ENCODE measurements at places on chromosomes 7 and 10.
A peak's percentile ranks its signal among the peaks of the same experiment; 100 is the strongest.

DNA sequence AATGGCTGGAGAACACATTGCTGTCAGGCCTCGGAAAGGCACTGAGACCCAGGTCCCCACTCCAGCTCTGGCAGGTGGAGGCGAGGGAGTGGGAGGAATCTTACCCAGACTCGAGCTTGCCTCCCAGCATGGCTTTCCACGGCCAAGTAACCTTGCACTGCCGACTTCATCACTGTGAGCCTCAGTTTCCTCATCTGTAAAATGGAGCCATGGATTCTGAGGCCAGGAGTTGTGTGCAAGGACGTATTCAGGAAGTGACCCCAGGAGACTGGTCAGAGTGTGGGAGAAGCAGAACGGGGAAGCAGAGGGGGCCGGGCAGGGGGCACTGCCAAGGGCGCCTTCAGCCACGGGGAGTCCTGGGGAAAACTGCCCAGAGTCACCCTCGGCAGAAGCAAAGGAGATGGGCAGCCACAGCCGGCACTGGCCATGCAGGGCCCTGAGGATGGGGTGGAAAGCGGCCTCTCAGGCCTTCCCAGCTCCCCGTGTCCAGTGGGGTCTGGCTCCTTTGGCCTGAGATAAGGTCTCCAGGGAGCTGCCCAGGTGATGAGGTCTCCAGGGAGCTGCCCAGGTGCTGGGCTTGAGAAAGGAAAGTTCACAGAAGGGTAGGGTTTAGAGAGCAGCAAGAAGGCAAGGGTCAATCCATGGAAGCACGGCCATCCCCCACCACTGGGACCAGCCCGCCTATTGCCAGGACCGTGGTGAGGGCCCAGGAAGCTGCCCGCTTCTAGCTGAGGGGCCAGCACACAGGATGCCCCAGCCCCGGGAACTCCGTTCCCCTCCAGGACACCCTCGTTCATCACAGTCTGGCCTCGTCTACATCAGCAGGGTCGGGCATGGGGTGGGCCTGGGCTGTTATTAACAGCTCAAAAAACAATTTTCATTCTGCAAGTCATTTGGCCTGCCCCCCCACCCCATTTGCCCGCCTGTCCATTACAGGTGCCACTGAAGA, 34.3 kb upstream of the EN2 start:
- DNase-seq, result no peak

DNA sequence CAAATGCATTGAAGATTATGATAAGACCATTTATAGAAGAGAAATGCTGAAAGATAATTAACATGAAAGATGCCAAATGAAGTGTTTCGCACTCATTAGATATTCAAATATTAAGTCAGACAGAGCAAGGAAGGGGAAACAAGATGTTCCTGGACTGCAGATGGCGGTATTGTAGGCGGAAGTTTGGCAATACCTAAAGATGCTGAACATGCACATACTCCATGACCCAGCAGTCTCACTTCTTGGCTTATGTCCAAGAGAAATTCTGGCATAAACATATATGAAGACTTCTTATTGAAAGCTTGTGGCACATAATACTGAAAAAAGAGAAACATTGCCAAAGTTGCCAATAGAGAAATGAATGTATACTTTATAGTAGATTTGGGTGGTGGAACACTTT, 325.4 kb upstream of the SEMA3C start:
- peak; percentile 42 for DNase-seq

DNA sequence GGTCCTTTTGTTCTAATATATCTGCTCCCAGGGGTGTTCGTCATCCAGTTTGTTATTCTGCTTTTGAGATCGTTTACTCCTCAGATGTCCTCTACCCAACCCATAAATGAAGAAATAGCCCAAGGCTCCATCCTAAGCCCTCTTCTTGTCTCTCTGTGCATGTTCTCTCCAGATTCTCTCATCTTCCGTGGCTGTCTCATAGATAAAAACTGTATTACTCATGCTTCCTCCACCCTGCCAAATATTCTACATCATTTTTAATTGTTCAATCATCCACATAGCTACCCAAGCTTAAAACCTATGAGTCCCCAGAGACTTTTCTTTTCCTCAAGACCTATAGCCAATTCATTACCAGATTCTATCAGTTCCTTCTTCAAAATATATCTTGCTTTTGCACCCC, 44.9 kb downstream of the CAV1 start:
- no peak for DNase-seq

DNA sequence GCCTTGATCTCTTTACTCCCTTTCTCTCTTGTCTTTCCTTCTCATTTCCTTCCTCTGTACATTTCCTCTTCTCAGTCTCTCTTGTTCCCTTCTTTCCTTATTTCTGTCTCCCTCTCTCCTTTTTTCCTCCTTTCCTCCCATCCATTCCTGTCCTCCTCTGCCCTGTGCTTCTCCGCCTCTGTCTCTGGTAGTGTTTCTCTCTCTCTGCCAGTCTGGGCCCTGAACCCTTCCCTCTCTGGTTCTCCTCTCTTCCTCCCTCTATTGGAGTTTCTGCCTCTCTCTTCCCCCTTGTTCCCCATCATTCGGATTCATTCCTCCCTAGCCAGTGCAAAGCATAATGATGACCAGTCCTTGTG, 13.2 kb upstream of the PAX2 start:
- no peak for DNase-seq

DNA sequence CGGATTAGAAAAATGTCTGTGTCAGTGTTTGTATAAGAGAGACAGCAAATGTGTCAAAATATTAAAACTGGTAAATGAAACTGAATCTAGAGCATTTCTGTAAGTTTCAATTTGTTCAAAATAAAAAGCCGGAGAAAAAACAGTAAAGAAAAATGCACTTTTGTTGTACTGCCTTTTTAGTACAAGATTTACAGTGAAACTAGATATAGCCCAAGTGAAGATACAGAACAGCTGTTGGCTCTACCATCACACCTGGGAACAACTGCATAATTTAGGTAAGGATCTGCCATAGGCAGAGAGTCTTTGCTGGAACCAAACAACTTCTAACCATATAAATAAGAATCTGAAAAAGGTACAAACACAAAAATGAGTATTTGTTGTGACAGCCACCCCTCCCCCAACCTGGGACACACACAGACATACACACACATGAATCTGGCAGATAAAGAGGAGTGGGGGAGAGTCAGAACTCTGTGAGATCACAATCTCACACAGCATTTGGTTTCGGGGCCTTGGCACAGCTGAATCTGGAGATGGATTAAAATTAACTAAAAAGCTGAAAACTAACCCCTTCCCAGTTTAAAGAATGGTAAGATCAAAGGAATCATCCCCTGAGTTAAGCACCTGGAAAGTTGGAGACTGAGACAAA, 54.8 kb downstream of the DPY19L1 start:
- DNase-seq, result peak; percentile 39

- no peak for DNase-seq
Measured at GRCh38 chr7:35792873-35793489, 7.9 kb upstream of the SEPTIN7 start.

- no peak for DNase-seq
Measured at GRCh38 chr7:48786951-48787350, 137.4 kb upstream of the CDC14C start.

- DNase-seq, result no peak
Measured at GRCh38 chr7:25624051-25624450, 395.8 kb upstream of the NPVF start.

DNA sequence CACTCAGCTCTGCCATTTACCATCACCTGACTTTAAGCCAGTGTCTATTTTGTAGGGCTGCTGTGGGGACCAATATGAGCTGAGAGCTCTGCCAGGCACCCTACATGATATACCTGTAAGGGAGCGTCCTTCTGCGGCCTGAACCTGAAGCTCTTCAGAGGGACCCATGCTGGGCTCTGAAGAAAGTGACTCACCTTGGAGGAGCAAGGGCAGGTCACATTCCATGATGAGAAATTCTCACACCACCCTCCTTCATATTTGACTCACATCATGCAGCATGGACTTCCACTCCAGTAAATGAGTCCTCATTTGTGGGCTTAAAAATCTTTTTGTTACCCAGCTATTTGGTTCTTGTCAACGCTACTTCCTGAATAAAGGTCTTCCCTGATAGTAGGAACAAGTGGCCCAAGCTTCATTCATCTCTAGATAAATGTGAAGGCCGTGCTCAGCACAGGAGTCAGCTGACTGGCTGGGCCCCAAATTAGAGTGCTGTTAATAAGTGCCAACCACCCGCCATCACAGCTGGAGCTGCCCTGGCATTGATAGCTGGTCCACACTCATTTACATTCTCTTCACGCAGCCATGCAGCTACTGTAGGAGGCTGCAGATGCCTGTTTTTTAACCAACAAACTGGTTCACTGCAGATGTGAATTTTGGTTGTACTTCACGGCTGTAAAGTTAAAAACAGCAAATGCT, 78.4 kb downstream of the RNF216 start:
- DNase-seq, result no peak

DNA sequence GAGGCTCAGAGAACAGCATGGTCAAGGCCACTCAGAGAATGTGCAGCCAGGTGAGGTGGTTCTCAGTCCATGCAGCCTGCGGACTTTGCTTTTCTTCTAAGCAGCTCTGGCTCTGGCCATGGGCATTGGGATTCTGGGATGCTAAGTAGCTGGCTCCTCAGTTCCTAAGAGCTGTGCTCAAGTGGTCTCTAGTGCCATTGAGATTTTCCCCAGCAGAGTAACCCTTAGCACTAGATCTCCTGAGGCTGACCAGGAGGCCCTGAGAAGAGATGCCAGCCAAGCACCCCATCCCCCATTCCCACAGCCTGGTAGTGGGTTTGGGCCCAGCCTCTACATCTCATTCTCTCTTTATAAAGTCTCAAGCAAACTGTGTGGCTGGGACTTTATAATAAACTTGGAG, 77.1 kb downstream of the KCNMA1 start:
- DNase-seq, result no peak

- DNase-seq, result no peak
Measured at GRCh38 chr10:27529010-27529783, 25.1 kb downstream of the RAB18 start.

- DNase-seq, result no peak
Measured at GRCh38 chr10:126119599-126119998, 223.2 kb downstream of the FANK1 start.

DNA sequence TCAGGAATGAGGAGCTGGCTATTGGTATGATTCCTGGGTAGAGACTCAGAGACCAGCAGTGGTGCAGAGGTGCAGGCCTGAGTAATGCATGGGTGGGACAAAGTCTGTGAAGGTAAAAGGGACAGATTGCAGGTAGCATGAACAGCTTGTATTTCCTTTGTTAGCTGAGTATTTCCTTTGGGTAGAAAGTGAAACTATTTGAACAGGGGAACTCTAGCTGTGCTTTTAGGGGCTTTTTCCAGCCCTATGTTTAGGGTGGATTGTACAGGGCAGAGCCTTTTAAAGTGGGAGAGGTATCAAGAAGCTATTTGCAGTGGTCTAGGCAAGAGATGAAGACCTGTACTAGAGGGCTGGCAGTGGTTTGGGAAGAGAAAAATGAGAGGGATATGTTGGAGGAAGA, 739.9 kb downstream of the REEP3 start:
- no peak for DNase-seq

GRCh38 chr10:3537518-3537917, 247.5 kb downstream of the KLF6 start:
- no peak for DNase-seq

- DNase-seq, result no peak
Measured at GRCh38 chr7:148621563-148621962, 31.0 kb downstream of the C7orf33 start.

DNA sequence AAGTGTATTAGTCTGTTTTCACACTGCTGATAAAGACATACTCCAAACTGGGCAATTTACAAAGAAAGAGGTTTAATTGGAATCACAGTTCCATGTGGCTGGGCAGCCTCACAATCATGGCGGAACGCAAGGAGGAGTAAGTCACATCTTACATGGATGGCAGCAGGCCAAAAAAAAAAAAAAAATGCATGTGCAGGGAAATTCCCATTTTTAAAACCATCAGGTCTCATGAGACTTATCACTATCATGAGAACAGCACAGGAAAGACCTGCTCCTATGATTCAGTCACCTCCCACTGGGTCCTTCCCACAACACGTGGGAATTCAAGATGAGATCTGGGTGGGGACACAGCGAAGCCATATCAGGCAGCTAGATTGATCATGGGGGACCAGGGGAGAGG, 136.8 kb downstream of the EXOC4 start:
- no peak for DNase-seq

DNA sequence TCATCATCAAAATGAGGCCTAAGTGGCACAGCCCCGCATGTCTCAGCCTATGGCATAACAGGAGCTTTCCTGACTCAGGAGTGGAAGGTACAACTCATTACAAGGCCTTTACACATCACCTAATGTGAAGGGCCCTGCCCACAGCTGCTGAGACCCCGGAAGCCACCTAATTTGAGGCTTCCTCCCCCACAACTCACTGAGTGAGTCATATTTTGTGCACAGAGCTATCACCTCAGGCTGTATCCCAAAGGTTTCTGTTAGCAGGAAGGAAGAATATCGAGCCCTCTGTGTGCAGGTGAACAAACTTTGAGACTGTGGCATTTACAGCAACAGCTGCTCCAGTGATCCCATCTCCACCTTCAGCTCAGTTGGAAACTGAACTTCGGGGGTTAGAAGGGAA, 20.6 kb downstream of the HTR5A start:
- DNase-seq, result no peak

GRCh38 chr7:36875794-36876193, 151.5 kb upstream of the AOAH start:
- DNase-seq, result no peak

GRCh38 chr7:149720372-149721083, 52.9 kb downstream of the ZNF467 start:
- DNase-seq, result peak; percentile 92

GRCh38 chr7:88111954-88112471, 107.8 kb downstream of the SRI start:
- DNase-seq, result no peak

DNA sequence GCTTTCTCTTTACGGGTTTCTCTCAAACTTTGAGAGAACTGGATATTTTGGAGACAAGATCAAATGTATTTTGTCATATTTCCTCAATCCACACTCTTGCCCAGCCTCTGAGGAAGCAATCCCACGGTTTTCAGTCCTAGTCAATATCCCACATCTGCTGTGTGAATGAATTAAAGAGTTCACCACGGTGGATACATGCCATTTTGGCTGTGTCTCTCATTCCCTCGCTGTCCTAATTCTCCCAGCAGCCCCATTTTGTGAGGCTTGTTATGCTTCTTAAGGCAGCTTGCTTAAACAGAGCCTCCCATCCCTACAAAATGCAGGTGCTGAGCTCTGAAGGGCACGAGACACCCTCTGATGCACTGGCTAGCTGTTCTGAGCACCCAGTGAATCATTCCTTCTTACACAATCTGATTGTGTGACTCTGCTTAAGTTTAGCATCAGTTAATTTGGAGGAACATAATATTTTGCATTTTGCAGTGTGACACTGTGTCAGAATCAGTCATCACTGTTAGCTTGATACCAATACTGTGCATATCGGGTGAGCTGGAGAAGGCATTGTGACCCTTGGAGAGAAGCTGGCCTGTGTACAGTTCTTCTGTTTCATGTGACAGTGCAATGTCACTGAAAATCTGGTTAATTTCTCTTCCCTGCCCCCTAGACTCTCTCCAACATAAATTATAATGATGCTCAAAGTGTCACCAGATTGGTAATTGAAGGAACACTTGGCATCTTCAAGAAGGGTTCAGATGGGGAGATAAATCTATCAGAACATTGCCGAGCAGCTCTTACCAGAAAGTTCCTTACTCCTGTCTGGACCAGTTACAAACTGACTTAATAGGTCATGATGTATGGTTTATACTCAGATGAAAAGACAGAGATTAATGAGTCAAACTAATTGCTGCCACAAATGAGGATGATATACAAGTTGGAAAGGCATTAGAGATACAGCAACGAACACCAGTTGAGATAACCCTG, 103.7 kb upstream of the AOAH start:
- no peak for DNase-seq

Measured in BE2C (cell line).